ENCODE measurements at places on chromosomes 7 and 10. TPM values are rescaled to one million over a fixed set of nuclear protein-coding genes. Genes with fewer than 3 reads are reported as not detected.

GRCh38 chr10:47081264-47081663 is 170.0 kb downstream of the PTPN20 start:
- no peak for DNase-seq

SYPL1 gene
- total RNA-seq: 107 TPM

DNA sequence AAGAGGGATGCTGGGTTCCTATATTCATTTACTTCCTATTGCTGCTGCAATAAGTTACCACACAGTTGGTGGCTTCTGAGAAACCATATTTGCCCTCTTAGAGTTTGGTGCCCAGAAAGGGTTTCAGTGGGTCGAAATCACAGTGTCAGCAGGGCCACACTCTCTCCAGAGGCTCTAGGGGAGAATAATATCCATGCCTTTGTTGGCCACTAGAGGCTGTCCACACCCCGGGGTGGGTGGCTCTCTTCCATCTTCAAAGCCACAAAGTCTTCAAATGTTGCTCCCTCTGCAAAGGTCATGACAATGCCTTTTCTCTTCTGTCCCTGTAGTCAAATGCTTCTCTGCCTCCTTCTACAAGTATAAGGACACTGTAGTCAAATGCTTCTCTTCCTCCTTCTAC is 989.4 kb downstream of the CCSER2 start:
- no peak for DNase-seq

DNA sequence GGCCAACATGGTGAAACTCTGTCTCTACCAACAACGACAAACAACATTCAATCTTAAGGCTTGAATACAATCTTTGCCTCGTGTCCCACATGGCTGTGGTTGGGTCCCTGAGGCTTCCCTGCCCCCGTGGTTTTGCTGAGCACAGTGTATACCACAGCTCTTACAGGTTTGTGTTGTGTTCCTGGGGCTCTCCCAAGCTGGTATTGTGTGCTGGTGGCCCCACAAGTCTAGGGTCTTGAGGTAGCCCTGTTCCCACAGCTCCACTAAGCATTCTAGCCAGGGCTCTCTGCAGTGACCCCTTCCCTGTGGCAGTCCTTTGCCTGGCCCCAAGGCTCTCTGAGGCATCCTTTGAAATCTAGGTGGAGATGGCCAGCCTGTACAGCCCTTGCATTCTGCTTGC is 68.0 kb upstream of the CCNY start:
- no peak for DNase-seq
